ENCODE measurements at places on chromosomes 7 and 10. TPM values are rescaled to one million over a fixed set of nuclear protein-coding genes. Genes with fewer than 3 reads are reported as not detected.
A peak's percentile ranks its signal among the peaks of the same experiment; 100 is the strongest.

DNA sequence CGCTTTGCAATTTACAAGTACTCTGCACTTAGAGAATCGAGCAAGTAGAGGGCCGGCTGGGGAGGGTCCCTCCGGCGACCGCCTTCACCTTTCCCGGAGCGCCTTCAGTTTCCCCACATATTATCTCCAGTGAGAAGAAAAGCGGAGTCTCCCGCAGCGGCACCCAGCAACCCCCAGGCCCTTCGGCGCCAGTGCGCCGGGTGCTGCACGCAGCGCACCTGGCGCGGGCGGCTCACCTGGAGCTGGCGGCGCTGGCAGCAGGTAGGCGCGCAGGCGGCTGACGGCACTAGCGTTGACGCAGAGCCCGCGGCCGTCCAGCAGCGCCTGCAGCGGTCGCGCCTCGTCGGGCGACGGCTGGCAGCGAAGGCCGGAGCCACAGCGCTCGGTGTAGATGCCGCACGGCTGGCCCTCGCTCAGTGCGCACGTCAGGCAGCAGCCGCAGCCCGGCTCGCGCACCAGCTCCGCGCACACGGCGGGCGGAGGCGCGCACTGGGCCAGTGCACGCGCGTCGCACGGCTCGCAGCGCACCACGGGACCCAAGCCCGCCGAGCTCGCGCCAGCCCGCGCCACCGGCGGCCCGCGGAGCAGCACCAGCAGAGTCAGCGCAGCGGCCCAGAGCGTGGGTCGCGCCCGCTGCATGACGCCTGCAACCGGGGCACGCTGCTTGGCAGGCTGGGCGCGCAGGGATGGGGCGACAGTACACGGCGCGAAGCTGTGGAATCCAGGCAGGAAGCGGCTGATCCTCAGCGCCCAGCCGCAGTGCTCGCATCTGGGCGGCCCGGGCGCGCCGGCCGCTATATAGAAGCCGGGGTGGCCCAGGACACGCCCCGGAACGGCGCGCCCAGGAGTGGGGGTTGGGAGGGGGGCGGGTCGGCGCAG lies at the start of gene IGFBP3:
Gene IGFBP3, minus strand, starts transcription at position 771 of the 879 bp plus-strand sequence. Its CDS starts 132 bp downstream, at position 639.
- DNase-seq, result no peak

The CLDN12 gene
- total RNA-seq, result 12.6 TPM

- no peak for DNase-seq
Observed at GRCh38 chr10:80649183-80649582, 111.5 kb downstream of the SH2D4B start.

The ATG9B gene
- 0.46 TPM for total RNA-seq

The CLCN1 gene
- total RNA-seq, result not detected

The FANK1 gene
- total RNA-seq, result 42.9 TPM

The SPDYE1 gene
- not detected for total RNA-seq

DNA sequence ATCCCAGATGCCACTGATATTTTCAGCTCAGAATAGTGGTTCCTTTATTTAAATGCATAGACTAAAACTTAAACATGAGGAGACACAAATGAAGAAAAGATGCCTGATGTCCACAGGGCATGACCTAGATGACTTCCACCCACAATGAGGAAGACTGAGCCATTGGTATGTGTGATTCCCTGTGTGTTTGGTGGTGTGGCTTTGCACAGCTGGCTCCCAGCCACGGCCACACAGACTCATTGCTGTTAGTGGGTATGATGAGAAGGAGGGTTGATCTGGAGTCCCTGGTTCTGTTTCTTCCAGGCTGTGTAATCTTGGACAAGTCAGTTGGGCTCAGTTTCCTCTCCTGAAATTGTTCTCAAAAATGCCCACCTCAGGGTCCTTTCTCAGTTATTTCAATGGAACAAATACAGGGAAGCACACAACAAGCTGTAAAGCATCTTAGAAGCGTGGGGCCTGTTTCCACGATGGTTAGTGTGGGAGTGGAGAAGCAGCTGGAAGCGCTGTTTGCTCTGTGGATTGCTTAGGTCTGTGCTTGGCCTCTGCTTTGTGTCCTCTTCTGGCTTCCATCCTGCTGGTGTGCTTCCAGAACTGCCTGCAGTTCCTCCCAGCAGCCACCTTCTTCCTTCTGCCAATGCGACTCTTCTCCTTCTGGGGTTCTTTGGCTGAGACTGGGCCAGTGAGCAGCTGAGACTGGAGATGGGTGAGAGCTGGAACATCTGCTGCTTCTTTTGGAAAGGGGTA lies 303.7 kb downstream of the BMPER start:
- no peak for DNase-seq

DNA sequence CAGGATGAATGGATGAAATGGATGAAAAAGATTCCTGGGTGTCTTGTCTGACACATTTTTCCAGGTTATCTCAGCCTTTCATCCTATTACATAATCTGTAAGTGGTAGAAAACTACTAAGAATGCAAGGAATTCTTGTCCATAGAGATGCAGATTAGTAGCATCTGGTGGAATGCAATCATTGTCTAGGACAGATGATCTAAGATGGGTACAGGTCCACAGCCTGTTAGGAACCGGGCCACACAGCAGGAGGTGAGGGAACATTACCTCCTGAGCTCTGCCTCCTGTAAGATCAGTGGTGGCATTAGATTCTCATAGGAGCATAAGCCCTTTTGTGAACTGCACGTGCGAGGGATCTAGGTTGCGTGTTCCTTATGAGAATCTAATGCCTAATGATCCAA lies 225.0 kb downstream of the CALN1 start:
- DNase-seq, result no peak

- no peak for DNase-seq
Observed at GRCh38 chr10:29141761-29142160, 147.1 kb upstream of the LYZL1 start.

The AKR1C2 gene
- 7.3 TPM for total RNA-seq

The AMPH gene
- 0.72 TPM for total RNA-seq

DNA sequence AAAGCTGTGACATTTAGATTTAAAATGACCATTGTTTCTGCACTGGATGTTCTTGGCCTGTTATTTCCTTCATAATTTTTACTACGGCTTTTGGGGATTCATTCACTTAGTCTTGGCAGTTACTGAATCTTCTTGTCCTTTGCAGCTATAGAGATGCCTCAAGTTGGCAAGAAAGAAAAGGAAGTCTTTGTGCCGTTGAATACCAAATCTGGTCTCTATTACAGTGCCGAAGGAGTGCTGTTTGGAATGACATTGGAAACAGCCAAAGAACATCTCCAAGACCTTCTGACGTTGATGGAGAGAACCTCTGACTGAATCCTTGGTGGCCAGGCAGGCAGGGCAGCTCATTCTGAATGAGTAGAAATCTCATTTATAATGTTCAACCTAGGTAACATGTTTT lies 54.3 kb upstream of the NRP1 start:
- no peak for DNase-seq

The LIPM gene
- total RNA-seq, result not detected

GRCh38 chr10:64785816-64786215 lies 1264.6 kb downstream of the REEP3 start:
- DNase-seq, result no peak

- DNase-seq, result no peak
Observed at GRCh38 chr10:133122171-133122935, 34.6 kb downstream of the ADGRA1 start.

The NCF1 gene
- total RNA-seq, result 59.3 TPM

DNA sequence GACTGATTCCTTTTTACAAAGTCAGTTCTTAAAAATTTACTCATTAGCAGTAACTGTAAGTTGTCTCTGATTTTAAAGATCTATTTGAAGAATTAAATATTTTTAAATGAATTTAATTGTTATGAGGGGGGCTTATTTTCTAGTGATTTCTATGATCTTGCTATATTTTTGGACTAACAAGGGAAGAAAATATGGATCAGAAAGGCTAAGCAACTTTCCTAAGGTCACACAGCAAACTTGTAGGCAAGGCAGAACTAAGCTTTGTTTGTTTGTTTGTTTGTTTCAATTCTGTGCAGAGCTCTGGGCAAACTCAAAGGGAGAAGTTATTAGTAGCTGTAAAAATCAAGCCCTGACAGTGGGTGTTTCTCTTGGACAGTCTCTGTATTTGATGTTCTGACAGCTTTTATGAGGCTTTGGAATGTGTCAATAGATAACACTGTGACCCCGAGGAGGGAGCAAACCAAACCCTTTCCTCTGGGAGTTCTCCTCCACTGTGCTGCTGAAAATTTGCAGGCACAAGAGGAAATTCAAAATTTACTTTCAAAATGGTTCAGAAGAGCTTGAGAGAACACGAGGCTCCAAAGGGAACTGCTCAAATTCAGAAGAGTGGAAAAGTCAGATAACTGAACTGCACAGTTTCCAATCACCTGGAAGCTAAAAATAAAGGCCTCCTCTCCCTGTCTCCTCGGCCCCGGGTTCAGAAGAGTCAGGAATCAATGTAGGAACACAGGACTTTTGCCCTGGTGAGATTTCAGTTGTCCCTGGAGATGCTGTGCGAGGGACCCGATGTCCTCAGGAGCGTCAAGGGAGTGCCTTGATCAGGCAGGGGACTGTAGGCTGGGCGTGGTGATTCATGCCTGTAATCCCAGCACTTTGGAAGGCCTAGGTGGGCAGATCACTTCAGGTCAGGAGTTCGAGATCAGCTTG lies 325.7 kb downstream of the GATA3 start:
- no peak for DNase-seq

- peak; percentile 27 for DNase-seq
Observed at GRCh38 chr10:80126876-80127275, 5.7 kb upstream of the PLAC9 start.

The AKR1C8 gene
- not detected for total RNA-seq

The CH25H gene
- total RNA-seq, result 8.4 TPM

- DNase-seq, result no peak
Observed at GRCh38 chr7:2969398-2970306, 74.0 kb downstream of the CARD11 start.

The MEOX2 gene
- total RNA-seq, result 15.5 TPM

GRCh38 chr7:79593866-79594301 lies 140.4 kb upstream of the MAGI2 start:
- DNase-seq, result no peak

DNA sequence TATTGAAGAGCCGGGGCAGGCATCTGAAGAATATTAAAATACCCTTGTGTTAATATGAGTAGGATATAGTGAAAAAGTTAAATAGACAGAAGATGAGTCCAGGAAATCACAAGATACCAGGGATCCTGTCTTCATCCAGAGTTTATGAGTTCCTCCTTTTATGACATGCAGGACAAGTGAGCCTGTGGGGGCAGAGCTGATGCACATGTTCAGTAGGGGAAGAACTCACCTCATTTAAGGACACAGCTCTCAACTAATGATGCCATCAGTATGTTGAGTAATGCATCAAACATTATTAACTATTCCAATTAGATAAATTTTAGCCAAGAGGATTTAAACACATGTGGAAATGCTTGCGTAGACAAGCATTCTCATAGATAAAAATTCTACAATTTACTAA lies 435.8 kb upstream of the AKR1E2 start:
- DNase-seq, result no peak

DNA sequence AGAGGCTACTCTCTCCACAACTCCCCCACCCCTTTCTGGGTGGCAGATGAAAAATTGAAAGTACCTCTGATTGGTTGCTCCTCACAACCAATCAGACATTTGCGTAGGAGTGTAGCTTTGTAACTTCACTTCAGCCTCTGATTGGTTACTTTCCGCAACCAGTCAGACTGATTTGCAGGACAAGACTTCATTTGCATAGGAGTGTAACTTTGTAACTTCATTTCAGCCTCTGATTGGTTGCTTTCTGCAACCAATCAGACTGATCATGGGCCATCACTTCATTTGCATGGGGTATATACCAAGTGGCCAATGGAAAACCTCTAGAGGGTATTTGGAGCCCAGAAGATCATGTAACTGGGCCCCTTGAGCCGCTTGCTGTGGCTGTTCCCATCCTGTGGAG lies 25.6 kb downstream of the CDNF start:
- DNase-seq, result no peak

The IDI1 gene
- total RNA-seq, result 86.0 TPM

- DNase-seq, result no peak
Observed at GRCh38 chr7:121954803-121955202, 81.8 kb downstream of the PTPRZ1 start.

GRCh38 chr7:7498856-7499255 lies 36.8 kb downstream of the COL28A1 start:
- DNase-seq, result no peak

The KCP gene
- total RNA-seq, result 0.37 TPM

GRCh38 chr10:113997428-113997827 lies 46.2 kb upstream of the ADRB1 start:
- DNase-seq, result peak; percentile 42

DNA sequence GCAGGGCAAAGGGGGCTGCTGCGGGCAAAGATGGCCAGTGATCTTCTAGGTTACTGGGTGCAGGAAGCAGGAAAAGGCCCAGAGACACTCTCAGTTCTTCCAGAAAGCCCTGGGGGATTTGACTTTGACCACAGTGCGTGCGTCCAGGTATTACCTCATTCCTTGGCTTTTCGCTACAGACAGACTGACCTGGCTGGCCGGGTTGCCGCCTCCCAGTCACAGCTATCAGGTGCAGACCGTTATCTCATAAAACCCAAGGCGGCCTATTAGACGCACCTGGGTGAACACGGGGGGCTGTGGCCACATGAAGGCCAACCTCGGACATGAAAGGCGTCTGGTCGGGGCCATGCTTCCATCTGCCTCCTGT lies 80.3 kb downstream of the FOXL3 start:
- DNase-seq, result no peak

DNA sequence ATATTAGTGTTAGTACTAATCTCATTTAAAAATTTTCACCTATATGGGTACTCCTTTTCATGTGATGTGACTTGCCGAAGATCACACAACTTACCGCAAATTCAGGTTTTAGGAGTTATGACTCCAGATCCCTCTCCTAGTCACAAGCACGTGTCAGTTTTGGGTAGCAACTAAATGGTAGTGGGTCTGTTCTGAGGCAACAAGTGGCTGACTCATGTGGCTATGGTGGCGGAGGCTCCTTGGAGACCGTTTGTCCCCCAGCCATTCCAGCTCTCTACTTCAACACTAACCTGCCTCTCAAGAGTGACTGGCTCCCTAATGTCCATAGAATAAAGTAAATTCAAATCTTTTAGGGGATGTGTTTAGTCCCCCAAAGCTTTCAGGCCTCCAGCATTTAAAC lies 39.5 kb downstream of the MRC1 start:
- DNase-seq, result no peak

DNA sequence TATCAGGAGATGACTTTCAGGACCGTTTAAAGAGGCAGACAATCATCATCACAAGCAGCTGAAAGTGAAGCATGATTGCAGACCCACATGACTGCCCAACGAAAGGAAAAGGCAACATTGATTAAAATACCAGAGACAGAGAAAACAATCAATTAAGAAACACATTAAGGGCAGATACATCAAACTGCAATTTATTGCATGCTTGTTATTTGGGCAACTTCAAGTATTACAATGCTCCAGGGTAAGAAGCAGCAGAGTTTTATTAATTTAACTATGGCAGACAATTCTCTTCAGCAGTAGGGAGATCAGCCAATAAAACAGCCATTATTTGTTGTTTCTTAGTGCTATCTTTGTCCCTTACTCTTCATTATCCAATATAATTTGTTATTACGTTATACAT lies 367.7 kb upstream of the HPS1 start:
- no peak for DNase-seq

DNA sequence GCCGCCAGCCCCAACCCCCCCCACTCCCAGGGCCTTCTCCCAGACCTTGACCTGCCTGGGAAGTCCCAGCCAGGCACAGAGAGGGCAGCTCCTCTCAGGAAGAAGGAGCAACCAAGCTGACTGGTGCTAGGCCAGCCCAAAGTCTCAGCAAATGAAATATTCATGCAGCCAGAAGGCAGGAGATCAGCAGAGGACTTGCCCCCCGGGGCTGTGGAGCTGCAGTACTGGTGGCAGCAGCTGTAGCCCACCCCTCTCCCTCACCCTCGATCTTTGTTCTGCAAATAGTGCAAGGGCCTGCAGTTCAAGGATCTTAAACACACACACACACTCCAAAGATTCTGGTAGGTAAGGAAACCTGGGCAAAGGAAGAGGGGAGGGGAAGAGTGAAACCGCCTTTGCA lies 3.5 kb upstream of the SRRM3 start:
- DNase-seq, result no peak

The GPR158 gene
- total RNA-seq, result not detected

Data from upper lobe of left lung (tissue), 6 donors.